ENCODE measurements at places on chromosomes 4 and X.

DNA sequence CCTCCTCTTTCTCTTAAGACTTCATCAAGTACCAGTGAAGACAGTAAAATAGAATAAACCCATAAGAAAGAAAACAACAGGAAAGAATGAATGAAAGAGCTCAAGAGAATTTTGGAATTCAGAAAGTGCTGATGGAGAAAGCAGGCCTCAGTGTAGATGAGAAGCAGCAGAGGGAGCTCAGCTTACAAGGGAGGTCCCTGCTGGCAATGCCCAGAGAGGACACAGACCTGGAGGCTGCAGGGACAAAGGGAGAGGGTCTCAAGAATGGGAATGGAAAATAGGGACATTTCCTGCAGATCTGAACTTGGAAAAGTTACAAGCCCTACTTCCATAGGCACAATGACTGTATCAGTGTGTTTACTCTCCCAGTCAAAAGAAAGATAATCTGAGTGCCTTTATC is 64.5 kb upstream of the MAGEA10 start:
- no peak for DNase-seq

GRCh38 chrX:68761086-68761485 is 67.7 kb upstream of the EFNB1 start:
- DNase-seq: no peak

- DNase-seq: no peak
These were observed 18.0 kb downstream of the C4orf33 start for GRCh38 chr4:129113919-129114318.

- no peak for DNase-seq
These were observed 106.0 kb upstream of the LRPAP1 start for GRCh38 chr4:3638080-3638795.

GRCh38 chr4:1691737-1692373 is 7.7 kb upstream of the FAM53A start:
- DNase-seq: no peak

DNA sequence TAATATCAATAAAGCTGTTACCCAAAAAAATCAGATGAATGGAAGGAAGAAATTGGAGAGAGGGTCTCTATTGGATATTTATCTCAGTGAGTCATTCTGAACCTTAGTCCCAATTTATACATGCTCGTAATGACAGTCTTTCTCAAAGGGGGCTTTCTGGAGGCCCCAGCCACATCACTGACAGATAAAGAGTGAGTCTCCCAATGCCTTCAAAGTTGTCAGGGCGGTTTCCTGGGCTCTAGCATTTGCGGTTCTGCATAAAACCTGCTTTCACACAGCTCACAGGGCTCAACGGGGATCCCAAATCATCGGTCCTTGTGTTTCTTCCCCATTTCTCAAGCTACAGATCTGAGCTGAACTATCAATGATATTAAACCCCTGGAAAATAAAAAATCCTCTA is 17.3 kb downstream of the TCEANC start:
- DNase-seq: no peak

DNA sequence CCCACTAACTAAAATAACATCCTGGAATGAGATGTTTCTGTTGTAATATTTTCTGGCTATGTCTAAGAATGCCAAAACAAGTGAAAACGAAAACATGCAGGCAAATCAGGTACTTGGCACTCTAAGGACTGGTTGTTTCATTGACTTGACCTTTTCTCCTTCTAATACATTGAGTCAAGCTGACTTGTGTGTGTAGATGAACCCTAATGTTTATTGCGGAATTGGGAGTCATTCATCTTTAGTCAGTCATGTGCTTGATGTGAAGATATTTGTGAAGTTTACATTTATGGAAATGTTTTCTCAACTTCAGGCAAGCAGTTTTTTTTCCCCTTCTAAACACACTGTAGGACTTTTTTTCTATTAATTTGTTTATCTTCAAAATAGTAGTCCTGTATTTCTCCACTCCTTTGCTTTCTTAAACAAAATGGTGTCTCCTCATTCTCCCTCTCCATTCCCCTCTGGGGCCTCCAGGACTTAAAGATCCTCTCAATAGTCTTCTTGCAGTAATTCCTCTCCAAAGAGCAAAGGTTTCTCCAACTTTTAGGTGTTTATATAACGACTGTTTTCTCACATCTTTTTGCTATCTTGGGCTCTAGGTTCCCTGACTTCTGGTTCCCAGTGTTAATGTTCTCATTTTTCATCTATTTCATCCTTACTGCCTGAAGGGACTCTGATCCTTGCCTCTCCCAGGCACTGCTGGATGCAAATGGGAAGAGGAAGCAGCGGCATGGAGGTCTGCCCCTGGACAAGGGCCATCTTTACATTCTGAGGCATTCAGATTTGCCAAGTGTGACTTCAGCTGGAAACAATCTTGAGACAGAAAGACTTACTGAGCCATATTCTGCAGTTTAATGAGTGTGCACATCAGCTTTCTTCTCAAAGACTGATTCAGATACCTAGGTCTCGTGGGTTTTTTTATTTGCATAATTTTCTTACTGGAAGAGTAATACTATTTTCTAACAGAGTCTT is 166.4 kb downstream of the ARHGAP6 start:
- DNase-seq: no peak

GRCh38 chr4:3407930-3408792 is 33.6 kb upstream of the HGFAC start:
- no peak for DNase-seq

- no peak for DNase-seq
These were observed 37.2 kb upstream of the GPR78 start for GRCh38 chr4:8542776-8543525.
